Left ventricle myocardium inferior (tissue), 1 donor: ENCODE measurements at places on chromosomes 3 and 15. TPM values are rescaled to one million over a fixed set of nuclear protein-coding genes. Genes with fewer than 3 reads are reported as not detected.
A peak's percentile ranks its signal among the peaks of the same experiment; 100 is the strongest.

TRIM59 gene
- total RNA-seq, result 0.77 TPM

ALDH1A2 gene
- 14.0 TPM for total RNA-seq

DNA sequence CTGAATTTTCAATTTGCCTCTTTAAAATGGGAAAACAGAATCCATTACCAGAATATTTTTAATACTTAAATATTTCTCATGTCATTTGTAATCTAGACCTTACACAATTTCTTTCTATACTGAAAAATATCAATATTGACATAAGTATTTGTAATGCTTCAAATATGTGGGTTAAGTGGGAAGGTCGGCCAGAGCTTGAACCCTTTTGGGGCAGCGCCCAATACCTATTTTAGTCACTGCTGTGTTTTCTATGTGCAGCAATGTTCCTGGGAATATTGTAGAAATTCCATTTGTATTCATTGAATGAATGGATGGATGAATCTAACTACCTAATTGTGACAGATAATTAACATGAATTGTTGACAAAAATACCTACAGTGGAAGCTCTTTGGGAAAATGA, 459.7 kb upstream of the ZNF717 start:
- DNase-seq, result no peak

POC1A gene
- 1.2 TPM for total RNA-seq

ROPN1 gene
- not detected for total RNA-seq

OCA2 gene
- total RNA-seq, result not detected

GRCh38 chr15:75531041-75531450, 48.1 kb downstream of the PTPN9 start:
- DNase-seq, result peak; percentile 80

DNA sequence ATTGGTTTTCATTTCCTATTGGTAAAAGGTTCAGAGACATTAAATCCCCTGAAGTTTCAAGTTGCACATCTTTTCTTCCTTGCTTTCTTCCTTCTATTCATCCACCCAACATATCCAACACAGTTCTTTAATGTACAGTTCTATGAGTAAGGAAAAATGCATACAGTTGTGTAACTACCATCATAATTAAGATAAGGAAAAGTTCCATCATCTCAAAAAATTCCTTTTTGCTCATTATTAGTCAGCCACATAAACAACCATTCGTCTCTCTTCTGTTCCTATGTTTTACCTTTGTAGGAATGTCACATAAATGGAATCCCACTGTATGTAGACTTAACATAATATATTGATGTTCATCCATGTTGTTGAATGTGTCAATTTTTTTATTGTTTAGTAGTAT, 211.1 kb upstream of the ADAMTS9 start:
- no peak for DNase-seq

GRCh38 chr15:48650931-48651330, 5.4 kb upstream of the FBN1 start:
- DNase-seq, result no peak

GRCh38 chr3:171165983-171166382, 139.5 kb upstream of the SLC2A2 start:
- no peak for DNase-seq

TM6SF1 gene
- 4.7 TPM for total RNA-seq

DNA sequence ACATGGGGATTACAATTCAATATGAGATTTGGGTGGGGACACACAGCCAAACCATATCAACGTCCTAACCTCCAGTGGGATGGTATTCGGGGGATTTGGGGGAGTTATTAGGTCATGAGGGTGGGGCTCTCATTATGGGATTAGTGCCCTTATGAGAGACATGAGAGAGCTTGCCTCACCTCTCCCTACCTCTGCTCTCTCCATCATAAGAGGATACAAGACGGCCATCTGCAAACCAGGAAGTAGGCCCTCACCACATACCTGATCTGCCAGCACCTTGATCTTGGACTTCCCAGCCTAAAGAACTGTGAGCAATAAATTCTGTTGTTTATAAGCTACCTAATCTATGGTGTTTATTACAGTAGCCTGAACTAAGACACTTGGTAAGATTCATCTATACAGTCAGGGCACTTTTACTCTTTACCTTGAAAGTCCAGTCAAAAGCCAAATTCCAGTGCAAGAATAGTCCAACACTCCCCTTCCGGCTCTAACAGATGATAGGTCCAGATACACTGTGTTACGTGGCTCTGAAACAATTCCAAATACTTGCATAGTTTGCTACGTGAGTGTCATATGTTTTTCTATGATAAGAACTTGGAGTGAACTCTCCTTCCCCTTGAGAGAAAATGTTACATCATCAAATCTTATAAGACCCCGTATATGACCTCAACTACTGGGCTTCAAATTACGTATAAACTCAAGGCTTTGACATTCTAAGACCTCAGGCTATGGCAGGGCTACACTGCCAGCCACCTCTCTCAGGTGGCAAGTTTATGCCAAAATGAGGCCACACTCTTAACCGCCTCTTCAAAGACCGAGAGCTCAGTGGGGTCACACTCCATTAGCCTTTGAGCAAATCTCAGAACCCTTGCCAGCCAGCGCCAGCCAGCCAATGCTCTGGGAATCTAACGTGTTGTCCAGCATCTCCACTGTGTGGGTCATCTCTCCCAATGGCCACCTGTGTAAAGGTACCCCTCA, 129.9 kb downstream of the XXYLT1 start:
- DNase-seq, result no peak

ZBBX gene
- not detected for total RNA-seq

TM4SF4 gene
- not detected for total RNA-seq

- DNase-seq, result no peak
These were observed 3.5 kb upstream of the PLOD2 start for GRCh38 chr3:146164506-146164905.

- DNase-seq, result no peak
These were observed 6.1 kb downstream of the ABHD5 start for GRCh38 chr3:43696881-43697280.

DNA sequence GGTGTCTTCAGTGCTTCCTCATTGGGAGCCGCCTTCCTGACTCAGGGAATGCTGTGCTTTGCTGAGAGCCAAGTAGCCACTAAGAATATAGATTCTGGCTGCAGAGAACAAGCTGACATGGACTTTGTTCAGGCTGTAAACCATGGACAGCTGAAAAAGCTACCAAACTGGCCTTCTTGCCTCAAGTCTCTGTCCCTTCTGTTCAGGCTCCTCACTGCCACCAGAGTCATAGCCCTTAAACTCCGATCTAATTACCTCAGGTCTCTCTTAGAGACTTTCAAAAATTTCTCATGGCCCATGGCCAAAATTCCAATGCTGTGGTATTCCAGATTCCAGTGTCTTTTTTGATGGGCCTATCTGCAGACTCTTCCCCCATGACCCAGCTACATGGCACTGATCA, 19.4 kb upstream of the PTX3 start:
- DNase-seq, result no peak

CCDC191 gene
- total RNA-seq, result 0.77 TPM

- no peak for DNase-seq
These were observed 126.3 kb downstream of the DNAJB8 start for GRCh38 chr3:128340198-128340903.

ARGFX gene
- not detected for total RNA-seq

DNA sequence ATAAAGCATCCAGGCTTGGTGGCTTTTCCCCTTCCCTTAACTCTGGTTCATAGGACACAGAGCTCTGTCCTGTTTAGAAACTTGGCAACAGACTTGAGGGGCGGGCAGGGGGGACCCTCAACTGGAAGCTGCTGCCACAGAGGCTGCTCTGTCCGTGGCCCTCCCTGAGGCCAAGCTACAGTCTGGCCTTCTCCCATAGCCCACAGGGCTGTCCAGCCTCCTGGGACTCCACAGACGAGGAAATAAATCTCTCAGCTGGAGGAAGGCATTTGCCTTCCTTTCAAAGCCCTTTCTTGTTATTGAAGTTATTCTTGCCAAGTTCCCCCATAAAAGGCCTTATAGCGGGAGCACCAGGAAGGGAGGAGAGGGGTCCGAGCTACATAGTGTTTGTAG, 248.8 kb upstream of the TPM1 start:
- no peak for DNase-seq
